ENCODE measurements at places on chromosomes 6 and 20.

DNA sequence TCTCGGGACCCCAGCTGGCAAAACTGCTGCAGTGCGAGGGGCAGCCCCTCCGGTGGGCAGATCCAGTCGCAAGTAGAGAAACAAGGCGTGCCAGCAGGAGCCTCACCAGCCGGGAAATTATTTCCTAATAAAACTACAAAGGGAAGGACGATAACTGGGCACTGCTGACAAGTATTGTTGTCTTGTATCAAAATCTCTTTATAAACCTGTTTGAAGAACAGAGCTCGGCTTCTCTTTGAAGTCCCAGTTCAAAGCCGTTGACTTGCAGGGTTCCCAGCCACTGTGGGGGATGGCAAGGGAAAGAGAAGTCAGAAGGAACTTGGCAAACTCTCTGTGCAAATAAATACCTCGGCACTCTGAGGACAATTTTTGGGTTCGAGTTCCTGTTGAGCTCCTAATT is 504.5 kb downstream of the CD83 start:
- no peak for DNase-seq

DNA sequence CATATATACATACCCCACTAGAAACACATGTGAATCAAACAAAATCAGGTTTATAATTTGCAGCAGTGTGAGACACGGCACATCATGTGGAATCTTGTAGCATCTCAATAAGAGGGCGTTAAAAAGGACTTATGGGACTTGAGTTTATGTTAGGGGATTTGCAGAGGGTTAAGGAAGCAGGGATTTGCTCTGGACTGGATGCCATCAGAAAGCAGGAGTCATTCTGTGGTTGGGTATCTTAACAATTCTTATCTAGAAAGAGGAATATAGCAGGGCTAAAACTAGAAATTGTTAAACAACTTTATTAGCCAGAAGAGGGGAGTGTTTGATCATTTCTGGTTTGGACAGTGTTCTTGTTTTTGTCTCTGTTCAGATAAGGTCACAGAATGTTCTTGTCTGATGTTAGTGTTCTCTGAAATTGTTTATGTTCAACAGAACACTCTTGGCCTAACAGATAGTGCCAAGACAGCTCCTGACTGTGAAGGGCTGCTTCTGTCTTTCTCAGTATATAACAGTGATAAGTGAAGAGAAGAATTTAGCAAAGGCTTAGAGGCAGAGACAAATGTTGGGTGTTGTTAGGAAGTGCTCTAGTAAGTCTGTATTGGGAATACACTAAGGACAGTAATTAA is 39.2 kb downstream of the LIN28B start:
- DNase-seq = no peak

- no peak for DNase-seq
These were observed 147.5 kb upstream of the SMLR1 start for GRCh38 chr6:130679684-130680083.

- no peak for DNase-seq
These were observed 6.8 kb upstream of the PI16 start for GRCh38 chr6:36947570-36948351.

- DNase-seq = no peak
These were observed 11.2 kb downstream of the BCL2L1 start for GRCh38 chr20:31711179-31712111.

DNA sequence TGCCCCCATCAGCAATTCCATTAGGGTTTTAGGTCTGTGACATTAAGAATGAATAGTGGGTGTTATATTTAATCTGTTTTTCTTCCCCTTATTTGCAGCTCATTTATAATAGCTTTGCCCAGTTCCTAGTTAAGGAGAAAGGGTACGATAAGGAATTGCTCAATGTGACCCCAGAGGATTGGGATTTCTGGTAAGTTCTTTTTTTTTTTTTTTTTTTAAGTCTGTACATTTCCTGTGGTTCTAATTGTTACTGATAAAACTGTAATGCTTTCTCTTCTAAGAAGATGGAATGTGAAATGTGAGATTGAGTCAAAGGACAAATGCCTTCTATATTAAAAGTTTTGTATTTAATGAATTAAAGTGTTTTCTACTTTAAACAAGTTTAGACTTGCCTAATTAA is 5.5 kb downstream of the NT5DC1 start:
- DNase-seq = no peak

DNA sequence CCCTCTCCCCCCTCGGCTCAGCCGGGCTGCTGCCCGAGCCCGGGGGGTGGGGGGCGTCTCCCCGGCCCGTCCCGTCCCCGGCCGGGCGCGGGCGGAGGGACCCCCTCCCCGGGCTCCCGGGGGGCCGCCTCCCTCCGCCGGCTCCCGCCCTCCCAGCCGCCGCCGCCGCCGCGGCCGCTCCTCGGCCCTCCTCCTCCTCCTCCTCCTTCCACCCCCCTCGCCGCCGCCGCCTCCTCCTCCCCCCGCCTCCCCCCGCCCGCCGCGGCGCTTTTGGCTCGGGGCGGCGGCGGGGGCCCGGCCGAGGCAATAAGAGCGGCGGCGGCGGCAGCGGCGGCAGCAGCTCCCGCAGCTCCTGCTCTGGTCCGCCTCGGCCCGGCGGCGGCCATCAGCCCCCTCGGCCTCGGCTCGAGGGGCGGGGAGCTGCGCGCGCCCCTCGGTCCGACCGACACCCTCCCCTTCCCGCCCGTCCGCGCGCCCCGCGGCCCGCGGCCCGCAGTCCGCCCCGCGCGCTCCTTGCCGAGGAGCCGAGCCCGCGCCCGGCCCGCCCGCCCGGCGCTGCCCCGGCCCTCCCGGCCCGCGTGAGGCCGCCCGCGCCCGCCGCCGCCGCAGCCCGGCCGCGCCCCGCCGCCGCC is 38.7 kb downstream of the GNAS start:
- peak; percentile 63 for DNase-seq

- DNase-seq = no peak
These were observed 36.5 kb downstream of the SULF2 start for GRCh38 chr20:47748823-47749222.

DNA sequence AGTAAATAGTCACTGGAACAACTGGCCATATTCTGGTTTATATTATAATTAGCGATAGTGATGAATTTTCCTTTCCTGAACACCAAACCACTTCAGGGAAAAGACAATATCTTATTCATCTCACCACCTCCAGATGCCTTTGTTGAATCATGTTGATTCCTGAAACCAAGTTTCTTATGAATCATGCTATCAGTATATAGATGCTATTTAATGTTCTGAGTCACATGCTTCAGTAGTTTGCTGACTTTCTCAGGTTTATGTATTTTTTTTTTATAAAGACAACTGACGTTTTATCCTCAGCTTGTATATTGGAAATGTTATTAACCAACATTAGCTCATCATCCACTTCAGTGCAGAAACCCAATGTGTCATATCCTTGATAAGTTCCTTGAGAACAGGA is 710.2 kb upstream of the POU3F2 start:
- no peak for DNase-seq

GRCh38 chr6:34908194-34908593 is 19.1 kb downstream of the ANKS1A start:
- DNase-seq = no peak

GRCh38 chr6:71124340-71124739 is 164.3 kb upstream of the OGFRL1 start:
- no peak for DNase-seq

GRCh38 chr6:47240277-47240890 is 69.3 kb downstream of the TNFRSF21 start:
- DNase-seq = no peak

GRCh38 chr20:4840801-4841200 is 119.1 kb downstream of the PRND start:
- DNase-seq = no peak

- no peak for DNase-seq
These were observed 284.7 kb upstream of the CITED2 start for GRCh38 chr6:139659196-139659595.

- DNase-seq = no peak
These were observed 36.3 kb downstream of the DYNLT1 start for GRCh38 chr6:158608221-158608620.

DNA sequence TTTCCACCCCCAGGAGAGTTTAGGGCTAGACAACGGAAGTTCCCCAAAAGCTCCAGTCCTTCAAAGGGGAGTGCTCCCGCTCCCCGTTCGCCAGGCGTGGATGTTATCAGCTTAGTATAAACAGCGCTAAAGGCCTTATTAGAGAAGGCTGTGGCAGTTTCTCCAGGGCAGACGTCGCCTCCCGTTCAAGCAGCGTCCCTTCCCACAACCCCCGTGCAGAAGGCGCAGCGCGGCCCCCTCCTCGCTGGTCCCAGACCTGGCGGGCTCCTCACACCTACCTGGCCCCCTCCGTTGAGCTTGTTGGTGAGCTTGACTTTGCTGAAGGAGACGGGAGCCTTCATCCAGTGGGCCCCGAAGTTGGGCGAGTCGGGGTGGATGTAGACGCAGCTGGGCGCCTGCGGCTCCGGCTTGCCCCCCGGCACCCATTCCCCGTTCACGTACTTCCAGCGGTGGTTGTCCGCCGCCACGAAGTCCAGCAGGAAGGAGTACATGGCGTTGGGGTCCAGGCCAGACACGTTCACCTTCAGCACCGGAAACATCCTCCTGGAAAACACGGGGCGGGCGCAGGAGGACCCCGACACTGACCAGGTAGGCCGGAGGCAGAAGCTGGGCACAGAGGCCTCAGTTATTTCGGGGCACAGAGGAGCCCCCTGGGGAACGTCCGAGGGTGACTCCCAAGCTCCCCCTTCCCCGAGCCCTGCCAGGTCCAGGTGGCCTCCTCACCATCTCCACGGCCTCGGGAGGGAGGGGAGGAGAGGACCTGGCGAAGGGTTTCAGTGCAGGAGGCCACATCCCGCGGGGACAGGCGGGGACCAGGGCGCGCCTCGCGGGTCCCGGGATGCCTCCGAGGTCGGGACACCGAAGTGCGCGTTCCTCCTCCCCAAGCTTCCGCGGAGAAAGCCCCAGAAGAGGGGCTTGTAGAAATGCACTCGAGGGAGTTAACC is 1.1 kb downstream of the TBXT start:
- DNase-seq = no peak

DNA sequence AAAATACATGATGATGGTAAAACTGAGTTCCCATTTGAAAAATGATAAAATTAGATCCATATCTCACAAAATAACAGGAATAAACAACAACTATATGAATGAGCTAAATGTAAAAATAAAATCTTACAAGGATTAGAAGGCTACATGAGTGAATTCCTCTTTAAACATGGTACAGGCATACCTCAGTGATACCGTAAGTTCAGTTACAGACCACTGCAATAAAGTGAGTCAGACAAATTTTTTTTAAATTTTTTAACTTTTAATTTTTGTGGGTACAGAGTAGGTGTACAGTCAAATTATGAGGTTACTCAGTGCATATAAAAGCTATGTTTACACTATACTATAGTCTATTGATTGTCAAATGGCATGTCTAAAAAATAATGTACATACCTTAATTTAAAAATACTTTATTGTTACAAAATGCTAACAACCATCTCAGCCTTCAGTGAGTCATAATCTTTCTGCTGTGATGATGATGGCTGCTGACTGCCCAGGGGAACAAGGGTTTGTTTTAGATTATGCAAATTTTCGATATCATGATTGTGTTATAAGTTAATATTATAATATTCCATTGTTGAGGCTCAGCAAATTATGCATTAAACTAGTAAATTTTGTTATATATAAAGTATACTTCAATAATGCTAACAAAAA is 222.8 kb upstream of the RUNX2 start:
- no peak for DNase-seq

DNA sequence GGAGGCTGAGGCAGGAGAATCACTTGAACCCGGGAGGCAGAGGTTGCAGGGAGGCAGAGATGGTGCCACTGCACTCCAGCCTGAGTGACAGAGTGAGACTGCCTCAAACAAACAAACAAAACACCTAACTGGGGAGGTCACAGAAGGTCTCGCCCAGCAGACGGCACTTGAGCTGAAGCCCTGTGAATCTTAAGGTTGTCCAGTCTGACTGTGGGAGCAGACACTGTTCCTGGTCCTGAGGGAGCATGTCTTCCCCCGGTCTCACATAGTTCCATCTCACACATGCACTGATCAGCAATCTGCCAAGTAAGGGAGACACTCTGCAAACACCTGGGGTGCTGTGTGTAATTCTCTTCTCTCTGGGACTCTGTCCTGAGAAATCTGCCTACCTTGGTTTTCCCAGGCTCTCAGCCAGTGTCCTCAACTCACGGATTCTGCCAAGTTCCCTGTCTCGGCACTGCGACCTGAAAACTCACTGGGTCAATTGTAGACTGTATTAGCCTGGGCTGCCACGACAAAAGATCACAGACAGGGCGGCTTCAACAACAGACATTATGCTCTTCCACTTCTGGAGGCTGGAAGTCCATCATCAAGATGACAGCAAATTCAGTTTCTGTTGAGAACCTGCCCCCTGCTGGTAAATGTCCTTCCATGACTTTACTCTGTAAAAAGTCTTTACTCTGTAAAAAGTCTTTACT is 94.3 kb downstream of the JPH2 start:
- DNase-seq = no peak

GRCh38 chr20:61970357-61970756 is 95.3 kb downstream of the TAF4 start:
- no peak for DNase-seq

DNA sequence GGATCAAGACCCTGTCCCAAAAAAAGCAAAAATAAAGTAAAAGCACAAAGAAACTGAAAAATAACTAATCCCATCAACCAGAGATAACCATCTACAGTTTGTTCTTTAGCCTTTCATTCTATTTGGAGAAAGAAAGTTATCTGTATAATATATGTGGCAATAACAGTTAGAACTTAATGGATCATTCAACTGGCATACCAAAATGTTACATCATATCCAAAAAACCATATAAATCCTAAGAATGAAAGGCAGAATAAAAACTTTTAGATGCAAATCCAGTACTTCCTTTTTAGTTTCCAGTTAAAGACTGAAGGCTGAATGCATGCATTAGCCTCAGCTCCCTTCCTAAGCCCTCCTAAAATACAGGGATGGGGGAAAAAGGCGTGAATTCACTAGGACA is 25.2 kb downstream of the ILRUN start:
- DNase-seq = no peak

DNA sequence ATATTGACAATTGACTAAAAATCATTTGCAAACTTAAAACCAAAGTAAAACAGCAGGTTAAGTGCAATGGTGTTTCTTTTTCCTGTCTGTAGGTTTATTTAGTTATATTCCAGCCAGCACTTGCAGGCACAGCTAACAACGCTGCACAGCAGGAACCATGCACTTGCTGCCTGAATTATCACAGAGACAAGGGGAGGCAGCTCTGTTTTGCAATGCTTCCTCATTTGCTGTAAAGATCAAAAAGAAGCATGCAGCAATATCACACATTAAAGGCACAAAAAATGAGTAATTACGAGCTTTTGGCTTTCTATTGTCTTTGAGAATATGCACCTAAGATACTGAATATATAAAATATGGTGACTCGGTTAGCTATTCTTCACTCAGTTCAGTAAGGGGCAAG is 241.9 kb downstream of the EPHA7 start:
- no peak for DNase-seq

DNA sequence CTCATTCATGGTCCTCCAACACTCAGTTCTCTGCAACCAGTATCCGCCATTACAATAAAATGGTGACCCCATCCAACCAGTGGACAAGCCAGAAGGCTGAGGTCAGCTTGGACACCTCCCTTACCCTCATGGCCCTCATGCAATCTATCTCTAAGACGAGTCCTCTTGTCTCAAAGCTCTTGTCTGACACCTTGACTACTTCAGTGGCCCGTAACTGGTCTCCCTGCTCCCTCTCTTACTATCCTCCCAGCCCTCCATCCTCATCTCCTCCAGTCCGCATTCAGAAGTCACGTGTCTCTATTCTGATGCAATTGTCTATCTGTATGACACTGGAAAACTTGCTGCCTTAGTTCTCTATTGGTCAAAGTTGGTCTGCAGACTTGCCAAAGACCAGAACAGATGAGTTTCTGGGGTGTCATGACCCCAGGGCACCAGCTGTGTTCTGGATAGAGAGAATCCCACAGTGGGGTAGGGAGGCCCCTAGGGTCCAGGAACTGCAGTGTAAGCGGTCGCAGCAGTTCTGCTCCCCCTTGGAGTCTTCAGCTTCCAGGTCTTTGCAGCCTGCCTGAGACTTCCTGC is 59.6 kb upstream of the RNF24 start:
- DNase-seq = no peak
